ENCODE measurements at places on chromosomes 12 and 14. TPM values are rescaled to one million over a fixed set of nuclear protein-coding genes. Genes with fewer than 3 reads are reported as not detected.

GRCh38 chr14:66601932-66602578, 94.1 kb downstream of the GPHN start:
- DNase-seq: no peak

GRCh38 chr14:68846466-68846865, 53.6 kb upstream of the ZFP36L1 start:
- DNase-seq: peak; percentile 95

RAB15 gene
- 7.4 TPM for total RNA-seq

GRCh38 chr12:47282206-47282605, 202.4 kb upstream of the AMIGO2 start:
- no peak for DNase-seq

- DNase-seq: no peak
Observed at GRCh38 chr12:130041983-130042812, 120.1 kb upstream of the FZD10 start.

GRCh38 chr12:52204931-52205505, 13.2 kb upstream of the KRT80 start:
- no peak for DNase-seq

DNA sequence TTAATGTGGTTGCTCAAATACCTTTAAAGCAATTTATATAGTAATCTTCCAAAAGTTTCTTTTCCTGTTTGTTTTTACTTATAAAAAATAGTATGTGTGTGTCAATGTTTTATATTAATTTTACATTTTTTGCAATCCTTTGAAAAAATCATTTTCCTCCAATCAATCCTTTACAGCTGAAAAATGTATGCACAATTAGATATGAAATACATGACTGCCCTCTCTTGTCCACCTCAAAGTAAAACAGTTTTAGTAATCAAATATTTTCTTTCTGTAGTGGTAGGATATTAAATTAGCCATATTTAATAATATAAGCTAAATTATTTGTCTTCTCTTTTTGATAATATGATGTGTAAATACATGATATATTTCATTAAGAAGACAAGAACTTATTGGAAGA, 269.9 kb downstream of the ADAMTS20 start:
- DNase-seq: peak; percentile 54

ZBTB25 gene
- total RNA-seq: 4.7 TPM

ANP32D gene
- not detected for total RNA-seq

ANO2 gene
- 4.5 TPM for total RNA-seq

DNA sequence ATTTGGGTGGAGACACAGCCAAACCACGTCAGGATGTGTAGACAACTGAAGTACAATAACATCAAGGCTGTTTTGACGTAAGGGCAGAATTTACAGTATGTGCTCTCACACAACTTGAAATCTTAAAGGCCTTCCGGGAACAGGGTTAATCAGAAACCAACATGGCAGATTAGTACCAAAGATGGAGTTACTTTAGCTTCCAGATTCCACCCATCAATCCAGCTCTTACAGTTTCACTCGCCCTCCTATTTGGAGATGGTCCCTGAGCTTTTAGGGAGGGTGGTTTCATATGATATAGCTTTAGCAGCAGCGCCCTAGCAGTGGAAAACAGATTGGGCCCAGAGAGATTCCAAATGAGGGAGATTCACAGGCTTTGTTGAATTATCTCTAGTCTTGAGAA, 2.0 kb upstream of the XPOT start:
- DNase-seq: no peak

DNA sequence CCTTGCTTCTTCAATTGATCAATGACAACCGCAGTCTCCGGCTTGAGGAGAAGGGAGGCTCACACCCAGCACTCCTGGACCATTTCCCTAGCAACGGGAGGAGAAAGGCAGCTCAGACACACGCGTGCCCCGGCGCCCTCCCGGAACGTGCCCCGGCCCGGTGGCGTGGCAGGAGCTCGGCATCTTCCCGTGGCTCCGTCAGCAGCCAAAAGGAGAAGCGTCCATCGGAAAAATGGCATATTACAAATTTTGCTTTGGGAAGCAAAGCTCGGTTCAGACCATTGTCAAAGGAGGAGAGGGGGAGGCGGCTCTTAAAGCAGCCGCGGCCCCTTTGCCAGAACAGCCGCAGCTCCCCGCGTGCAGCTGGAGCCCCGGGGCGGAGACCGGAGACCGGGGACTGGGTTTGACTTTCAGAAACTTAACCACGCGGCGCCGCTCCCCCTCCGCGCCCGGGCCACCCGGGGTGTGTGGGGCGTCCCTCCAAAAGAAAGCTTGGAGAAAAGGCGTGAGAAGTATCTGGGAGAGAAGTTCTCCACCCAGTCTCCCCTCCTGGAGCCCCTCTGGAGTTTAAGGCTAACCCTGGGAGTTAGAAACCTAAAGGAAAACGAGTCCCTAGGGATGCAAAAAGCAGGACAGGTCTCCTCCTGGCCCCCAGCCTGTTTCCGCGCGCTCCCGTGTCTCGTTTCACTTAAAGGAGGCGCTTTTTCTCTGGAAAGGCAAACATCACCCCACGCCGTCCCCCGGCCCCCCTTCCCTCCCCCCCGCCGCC, 545 bp downstream of the PPFIA2 start:
- DNase-seq: no peak

DNA sequence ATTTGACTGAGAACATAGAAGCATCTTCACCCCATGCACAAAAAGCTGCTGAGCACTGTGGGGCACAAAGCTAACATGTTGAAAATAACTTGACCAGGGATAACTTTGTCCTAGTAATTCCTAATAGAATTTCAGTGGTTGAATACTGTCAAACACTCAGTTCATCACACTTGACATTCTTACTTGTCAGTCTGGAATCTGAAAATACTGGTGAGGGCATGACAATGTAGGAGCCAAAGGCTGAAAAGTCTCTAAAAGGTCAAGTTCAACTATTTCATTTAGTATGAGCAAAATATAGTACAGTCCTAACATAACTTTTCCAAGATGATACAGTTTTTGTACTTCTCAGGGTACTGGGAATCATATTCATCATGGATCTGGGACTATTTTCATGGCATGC, 504.4 kb upstream of the LMO3 start:
- DNase-seq: no peak

DNA sequence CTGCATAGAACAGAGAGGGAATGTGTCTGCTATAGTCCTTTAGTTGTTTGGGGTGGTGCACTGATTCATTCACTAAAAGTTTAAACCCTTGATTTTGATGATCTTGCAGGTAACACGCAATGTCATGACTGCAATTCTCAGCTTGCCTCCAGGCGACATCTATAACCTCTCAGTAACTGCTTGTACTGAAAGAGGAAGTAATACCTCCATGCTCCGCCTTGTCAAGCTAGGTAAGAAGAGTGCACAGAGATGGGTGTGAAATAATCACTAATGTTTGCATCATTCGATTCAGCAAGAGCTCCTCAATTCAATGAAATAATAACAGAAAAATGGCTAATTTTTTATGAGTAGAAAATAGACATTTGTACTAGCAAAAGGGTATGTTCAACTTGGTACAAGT, 203.7 kb downstream of the PTPRO start:
- no peak for DNase-seq

ADCY4 gene
- total RNA-seq: 0.40 TPM

ZCRB1 gene
- 31.2 TPM for total RNA-seq

- no peak for DNase-seq
Observed at GRCh38 chr14:99874306-99874705, 81.1 kb downstream of the EML1 start.

ASCL1 gene
- not detected for total RNA-seq

GRCh38 chr12:108629824-108630476, 3.7 kb downstream of the SELPLG start:
- peak; percentile 58 for DNase-seq

AQP6 gene
- not detected for total RNA-seq

DNA sequence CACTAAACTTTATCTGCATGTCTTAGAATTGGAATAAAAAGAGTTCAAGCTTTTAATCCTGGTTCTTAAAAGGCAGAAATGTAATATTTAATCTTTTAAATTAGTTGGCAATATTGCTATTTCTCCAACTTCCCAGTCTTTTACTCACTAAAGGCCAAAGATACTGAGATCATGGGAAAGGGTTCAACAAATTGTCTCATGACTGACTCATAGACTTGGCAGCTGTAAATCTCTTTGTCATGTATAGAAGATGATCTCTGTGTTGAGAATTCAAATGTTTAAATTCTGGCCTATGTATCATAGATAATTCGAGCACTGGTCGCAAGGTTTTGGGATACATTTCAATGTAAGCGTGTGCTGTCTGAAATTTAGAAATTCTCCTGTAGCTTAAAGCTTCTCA, 40.1 kb upstream of the STRAP start:
- DNase-seq: peak; percentile 29

- no peak for DNase-seq
Observed at GRCh38 chr12:69555461-69555860, 29.8 kb upstream of the CCT2 start.

ALKBH2 gene
- 19.6 TPM for total RNA-seq

GRCh38 chr12:84807249-84807648, 105.3 kb downstream of the SLC6A15 start:
- DNase-seq: peak; percentile 20

DNA sequence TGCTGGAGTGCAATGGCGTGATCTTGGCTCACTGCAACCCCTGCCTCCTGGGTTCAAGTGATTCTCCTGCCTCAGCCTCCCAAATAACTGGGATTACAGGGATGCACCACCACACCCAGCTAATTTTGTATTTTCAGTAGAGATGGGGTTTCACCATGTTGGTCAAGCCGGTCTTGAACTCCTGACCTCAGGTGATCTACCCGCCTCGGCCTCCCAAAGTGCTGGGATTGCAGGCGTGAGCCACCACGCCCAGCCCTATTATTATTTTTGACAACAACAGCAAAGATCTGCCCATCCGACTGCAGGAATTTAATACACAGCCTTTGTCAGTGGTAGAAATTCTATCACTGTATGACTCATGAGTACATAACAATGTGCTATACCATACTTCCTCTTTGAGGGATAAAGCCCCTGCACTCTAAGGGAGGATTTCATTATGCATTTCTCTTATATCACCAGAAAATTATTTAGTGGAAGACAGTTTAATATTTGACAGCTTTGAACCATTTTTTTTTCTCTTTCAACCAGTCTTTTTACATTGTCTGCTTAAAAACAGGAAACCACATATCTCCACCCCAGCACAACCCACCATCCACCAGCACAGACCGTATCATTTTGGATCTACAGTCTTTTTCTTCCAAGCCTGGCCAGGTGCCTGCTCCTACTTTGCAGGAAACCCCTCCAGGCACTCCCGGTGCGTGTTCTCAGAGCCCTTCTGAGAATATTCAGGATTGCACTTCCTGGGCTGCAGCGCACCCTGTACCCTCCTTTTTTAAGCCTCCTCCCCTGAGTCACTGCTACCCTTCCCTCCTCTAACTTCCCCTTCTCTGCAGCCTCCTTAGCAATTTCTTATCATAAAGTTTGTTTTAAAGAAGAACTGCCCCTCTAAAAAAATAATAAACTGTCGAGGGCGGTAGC, 594 bp downstream of the ARHGDIB start:
- DNase-seq: peak; percentile 30

GZMH gene
- not detected for total RNA-seq

DNA sequence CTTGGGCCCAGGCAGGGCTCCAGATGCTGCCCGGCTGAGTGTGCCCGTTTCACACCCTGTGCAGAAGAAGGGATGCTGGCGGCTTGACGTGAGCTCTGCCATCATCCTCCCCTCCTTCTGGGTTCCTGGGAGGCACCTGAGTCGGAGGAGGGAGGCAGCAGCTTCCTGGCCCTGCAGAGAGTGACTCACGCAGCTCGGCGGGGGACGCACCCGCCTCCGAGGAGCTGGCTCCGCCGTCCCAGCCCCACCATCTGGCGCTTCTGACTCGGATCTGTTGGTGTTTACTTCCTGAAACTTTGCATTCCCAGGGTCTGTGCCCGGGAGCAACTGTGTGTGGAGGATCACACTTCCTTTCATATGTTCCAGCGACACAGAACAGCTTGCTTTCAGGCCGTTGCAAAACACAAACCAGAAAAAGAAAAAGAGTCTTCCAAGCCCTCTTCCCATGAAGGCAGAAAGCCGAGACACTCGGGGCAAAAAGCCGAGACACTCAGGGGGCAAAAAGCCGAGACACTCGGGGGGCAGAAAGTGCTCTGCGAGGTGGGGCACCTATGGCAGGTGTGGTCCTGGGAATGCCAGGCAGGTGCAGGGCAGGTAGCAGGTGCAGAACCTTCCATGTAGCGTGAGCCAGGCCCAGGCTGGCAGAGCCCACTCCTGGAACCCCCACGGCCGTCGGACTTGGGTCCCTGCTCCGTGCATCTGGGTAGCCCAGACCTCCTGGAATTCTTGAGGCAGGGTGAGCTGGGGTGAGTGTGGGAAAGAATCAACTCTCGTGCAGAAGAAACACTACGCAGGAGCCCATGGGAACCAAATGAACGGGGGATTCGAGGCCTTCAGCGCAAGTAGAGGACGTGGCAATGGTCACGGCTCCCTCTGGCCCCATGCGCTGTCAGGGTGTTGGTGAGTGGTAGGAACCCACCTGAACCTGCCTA, 27.6 kb upstream of the GALNT9 start:
- peak; percentile 48 for DNase-seq

CCDC175 gene
- not detected for total RNA-seq

- DNase-seq: no peak
Observed at GRCh38 chr14:39246618-39247017, 12.9 kb downstream of the MIA2 start.

DNA sequence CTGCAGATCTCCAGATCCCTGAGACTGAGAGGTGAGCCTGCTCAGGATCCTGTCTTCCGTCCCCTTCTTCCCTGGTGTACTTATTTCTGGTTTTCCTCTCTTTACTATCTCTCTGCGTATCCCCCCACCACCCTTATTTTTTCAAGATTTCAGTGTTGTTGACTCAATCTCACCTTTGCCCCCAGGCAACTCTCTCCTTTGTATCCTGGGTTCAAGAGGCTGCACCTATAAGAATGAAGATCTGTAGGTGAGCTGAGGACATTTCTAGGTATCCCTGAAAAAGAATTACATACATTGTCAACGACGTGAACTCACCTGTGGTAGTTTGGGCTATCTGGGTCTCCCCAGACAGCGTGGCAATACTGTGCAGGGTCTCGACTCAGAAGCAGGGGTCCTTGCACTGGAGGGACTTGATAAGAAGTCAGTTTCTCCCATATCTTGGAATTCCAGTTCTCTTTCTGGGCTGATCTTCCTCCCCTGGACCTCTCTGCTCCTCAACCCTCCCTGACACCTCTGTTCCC, 659 bp downstream of the CIROP start:
- no peak for DNase-seq
